NCI-H446 (cell line): ENCODE measurements at places on chromosomes 2 and 18.

DNA sequence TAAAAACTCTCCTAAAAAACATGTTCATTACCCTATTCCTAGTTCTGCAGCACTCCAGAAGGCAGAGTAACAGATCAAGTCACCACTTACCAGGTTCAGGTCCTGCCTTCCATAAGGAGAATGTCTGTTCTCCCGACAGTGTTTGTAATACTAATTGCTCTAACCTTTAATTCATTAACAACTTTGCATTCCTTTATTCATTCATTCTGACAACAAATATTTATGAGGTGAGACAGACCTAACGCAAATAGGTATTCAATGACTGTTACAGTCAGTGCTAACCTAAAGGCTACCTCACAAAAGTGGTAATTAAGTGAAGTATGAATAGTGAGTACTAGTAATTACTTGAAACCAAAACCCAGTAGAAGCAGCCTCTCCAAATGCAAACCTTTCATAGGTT is 224.0 kb downstream of the AFF3 start:
- DNase-seq = no peak

GRCh38 chr18:42474577-42474976 is 519.5 kb downstream of the PIK3C3 start:
- DNase-seq = no peak

GRCh38 chr2:215811003-215811402 is 202.3 kb downstream of the MREG start:
- no peak for DNase-seq

GRCh38 chr2:16525265-16525887 is 140.3 kb downstream of the CYRIA start:
- no peak for DNase-seq

DNA sequence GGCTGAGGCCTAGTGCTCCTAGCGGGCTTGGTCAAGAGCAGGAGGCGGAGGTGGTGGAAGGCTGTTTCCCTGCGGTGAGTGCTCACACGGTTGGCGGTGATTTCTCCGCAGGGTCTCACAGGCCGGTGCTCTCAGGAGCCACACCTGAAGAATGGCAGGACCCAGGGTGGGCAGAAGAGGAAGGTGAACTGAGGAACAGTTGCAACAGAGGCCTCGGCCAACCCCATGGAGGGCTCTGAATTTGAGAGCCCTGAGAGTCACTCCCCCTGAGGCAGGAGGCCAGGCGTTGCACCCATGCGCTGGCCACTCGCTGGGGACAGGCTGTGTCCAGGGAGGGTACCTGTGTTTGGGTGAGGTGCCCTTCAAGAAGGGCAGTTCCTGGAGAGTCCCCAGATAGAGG is 35.3 kb upstream of the ZNF516 start:
- no peak for DNase-seq

DNA sequence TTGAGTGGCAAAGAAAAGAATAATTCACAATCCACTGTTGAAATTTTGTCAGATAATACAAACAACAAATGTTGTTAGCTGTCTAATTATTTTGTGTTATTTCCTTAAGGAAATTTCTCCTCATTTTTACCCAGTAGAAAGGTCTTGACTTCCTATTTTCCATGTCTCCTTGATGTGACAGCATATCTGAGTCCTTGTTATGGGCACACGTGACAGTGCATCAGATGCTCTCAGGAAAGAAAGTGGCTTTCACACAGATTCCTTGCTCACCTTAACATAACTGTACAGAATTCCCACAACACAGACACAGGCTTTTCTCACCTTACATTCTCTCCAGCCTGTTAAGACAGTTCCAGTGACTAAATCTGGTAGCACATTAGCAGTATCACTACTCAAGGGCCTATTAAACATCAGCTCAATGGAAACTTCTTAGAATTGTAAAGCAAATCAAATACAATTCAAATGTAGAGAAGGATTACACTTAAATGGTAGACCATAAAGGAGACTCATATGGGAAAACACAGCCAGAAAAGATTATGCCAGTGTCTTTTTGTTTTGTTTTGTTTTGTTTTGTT is 30.2 kb upstream of the GPR55 start:
- DNase-seq = no peak
